ENCODE measurements at places on chromosomes 7 and 10.
A peak's percentile ranks its signal among the peaks of the same experiment; 100 is the strongest.

GRCh38 chr10:2839081-2839725 is 228.1 kb upstream of the PFKP start:
- DNase-seq, result no peak

DNA sequence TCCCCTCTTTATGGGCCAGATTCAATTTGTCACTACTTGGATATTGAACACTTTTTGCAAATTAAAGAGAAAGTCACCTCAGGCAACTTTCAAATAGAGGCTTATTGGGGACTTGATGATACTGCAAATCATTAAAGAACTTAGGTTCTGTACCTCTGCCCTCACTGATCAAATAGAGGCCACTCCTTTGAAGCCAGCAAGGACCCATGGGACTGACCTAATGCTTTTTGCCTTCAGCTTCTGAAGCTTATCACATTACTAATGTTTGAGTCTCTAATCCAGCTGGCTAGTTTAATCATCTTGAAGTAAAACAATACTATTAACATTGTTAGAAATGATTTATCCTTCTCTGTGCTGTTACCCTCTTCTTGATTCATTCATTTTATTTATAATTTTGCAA is 93.0 kb upstream of the ZNF800 start:
- no peak for DNase-seq

GRCh38 chr10:79020015-79020491 is 48.7 kb upstream of the ZMIZ1 start:
- no peak for DNase-seq

DNA sequence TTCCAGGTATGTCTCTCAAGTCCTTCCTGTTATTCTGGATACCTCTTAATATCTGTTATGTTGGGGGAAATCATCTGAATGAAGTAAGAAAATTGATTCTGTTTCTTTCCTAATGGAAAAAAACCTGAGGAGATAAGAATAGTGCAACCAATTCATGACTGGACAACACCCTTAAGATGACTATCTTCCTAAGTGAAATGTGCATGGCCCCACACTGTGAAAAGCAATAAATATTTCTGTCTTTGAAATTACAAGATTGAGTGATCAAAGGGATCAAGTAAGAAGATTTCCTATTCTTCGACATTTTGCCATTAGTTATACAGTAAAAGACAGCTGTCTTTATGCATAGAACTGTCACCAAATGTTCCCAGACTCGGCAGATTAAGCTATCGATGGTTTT is 73.9 kb downstream of the CHCHD3 start:
- no peak for DNase-seq

DNA sequence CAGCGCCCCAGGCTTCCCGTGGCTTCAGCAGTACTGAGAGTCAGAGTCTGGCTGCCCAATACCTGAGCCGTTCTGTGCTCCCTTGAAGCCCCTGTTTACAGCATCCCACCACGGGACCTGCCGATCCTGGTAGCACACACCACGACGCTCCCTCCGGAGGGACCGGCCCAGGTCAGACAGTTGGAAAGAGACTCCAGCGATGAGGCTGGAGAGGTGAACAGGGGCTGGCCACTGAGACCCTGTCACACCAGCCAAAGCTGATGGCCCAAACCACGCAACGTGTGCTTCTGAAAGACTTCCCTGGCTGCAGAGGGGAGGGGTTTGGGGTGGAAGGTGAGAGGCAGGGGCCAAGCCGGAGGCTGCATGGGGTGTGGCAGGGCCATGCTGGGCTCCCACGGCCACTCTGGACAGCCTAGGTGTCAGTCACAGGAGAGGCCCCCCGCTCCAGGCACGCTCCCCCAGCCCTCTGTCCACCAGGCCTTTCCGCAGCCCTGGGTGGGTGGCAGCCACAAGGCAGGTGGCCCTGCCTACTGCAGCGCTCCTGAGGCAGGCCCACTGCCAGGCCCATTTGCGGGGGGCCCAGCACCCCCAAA is 140.2 kb upstream of the CHST15 start:
- DNase-seq, result no peak

DNA sequence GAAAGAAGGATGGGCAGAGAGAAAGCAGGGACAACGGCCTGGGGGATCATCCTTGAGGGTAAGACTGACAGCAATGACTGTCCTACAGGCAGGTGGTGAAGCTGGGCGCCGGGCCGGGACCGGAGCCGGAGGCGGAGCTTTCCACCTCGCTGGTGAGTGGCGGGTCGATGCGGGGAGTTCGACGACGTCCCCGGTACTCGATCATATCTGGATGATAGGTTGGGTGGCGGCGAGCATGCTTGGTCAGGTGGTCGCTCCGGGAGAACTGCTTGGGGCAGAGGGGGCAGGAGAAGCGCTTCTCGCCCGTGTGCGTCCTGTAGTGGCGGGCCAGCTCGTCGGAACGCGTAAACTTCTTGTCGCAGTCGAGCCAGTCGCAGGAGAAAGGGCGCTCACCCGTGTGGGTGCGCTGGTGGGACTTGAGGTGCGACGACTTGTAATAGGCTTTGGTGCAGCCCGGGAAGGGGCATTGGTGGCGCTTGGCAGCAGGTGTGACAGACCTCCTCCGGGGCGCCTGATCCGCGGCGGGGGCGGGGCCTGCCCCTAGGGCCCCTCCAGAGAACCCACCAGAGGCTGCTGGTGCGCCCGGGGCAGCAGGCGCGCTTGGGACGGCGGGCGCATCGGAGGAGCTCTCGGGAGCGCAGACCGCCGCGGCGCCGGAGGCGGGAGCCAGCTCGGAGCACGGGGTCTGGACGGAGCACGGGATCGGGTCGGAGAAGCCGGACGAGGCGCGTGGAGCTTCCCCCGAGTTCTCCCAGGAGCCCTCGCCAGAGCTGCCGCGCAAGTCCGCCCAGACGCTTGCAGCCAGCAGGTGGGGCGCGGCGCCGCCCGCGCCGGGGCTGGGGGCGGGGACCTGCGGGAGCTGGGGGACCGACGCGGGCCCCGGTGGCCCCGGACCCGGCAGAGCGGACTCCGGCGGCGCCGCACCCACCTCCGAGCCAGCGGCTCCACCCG is 752 bp downstream of the KLF14 start:
- DNase-seq, result peak; percentile 33

- DNase-seq, result no peak
These were observed 263.9 kb downstream of the ELFN1 start for GRCh38 chr7:1934017-1934416.

DNA sequence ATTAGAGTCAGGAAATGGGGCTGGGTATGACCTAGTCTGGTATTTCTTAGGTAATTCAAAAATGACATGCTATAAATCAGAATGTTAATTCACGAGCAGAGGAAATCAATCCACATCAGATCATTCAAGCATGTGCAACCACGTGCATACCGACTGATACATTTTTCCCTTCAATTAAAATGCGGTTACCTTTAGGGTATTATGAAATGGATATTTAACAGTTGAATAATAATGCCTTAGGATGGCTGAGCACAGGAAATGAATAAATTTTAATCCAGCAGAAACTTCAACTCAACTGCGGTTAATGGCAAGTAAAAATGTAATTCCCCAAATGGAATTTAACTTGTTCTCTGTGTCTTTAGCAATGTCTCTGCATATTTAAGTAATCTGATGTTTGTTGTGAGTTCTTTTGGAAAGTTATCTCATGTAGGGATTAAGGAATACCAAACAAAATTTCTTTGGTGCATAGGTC is 9.2 kb downstream of the CPA2 start:
- DNase-seq, result no peak

DNA sequence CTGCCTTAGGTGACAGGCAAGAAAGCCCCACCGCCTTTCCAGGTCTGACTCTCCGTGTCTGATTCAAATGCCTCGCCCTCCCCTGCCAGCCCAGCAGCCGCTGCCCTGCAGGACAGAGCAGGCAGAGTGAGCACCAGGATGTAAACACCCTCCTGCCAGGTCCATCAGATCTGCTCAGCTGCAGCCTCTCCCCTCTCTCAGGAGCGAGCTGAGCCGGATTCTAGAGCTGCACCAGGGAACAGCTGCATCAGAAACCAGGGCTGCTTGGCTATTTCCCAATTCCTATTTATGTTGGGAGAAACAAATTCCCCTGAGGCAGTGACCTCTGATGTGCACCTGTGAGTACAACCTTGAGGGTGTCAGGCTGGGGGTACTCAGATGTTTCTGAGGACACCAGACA is 121.5 kb upstream of the ZMIZ1 start:
- DNase-seq, result no peak

GRCh38 chr7:151038951-151039849 is 9.1 kb upstream of the ASIC3 start:
- DNase-seq, result no peak

- peak; percentile 51 for DNase-seq
These were observed 347.5 kb downstream of the DNAJB6 start for GRCh38 chr7:157684157-157684908.

GRCh38 chr10:88117869-88118632 is 254.6 kb downstream of the PTEN start:
- DNase-seq, result no peak

DNA sequence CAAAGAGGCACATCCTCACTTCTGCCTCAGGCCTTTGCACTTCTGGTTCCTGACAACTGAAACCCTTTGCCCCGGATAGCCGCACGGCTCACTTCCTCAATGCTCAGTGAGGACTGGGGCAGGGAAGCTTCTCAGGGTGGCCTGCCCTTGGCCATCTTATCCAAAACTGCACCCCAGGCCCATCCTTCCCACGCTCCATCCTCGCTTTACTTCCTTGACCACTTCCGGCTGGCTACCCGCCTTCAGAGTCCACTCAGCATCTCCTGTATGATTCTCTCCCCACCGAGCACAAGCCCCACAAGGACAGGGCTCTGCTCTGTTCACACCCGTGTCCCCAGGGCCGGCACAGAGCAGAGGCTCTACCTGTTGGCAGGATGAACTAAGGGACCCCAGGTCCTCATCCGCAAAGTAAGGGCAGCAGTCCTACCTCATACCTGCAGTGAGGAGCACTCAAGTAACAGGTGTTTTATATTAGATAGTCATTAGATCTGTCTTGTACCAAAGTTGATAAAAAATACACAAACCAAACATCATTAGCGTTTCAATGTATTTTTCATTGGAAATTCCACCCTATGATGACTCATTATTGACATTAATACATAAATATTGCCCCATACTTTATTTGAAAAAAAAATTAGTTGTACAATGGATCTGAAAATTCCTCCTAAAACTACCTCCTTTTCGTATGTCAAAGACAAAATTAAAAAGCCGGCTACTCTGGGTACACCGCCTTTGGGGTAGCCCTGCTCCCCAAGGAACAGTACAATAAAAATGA is 35.0 kb downstream of the GNA12 start:
- no peak for DNase-seq

DNA sequence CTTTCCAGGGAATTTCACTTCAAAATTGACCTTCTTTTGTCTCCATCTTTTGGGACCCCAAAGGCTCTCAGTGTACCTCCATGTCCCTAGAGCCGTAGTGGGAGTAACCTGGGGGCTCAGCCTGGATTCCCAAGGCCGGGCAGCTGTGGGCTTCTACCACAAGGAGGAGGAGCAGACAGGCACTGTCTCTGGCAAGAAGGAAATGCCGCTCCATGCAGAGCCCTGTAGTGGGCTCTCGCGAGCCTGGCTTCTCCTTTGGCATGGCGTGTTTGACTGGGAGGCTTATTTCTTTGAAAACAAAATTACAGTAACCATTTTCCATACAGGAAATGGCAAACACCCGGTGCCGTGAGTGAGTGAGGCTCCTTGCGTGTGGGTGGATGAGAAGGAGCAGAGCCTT is 76.8 kb upstream of the FAM180A start:
- DNase-seq, result no peak

DNA sequence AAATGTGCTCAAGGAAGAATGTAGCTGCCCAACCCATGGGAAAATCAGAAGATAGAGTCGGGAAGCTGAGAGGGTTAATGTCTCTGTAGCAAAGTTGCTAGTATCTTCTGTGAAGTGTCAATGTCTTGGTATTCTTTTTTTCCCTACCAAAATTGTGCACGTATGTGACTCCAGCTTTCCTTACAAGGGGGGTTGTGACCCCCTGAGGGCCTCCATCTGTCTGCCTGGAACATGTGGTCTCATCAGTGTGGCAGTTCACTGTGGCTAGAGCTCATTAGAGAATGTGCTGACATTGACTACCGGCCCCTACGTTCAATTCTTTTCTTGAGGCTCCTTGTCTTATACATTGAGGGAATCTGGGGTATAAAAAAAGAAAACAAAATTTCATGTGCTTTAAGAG is 725.2 kb upstream of the CELF2 start:
- DNase-seq, result no peak

DNA sequence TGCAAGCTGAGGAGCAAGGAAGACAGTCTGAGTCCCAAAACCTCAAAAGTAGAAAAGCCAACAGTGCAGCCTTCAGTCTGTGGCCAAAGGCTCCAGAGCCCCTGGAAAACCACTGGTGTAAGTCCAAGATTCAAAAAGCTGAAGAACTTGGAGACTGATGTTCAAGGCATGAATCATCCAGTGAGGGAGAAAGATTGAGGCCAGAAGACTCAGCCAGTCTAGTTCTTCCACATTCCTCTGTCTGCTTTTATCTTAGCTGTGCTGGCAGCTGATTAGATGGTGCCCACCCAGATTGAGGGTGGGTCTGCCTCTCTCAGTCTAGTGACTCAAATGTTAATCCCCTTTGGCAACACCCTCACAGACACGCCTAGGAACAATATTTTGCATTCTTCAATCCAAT is 20.1 kb upstream of the MDFIC start:
- DNase-seq, result no peak

DNA sequence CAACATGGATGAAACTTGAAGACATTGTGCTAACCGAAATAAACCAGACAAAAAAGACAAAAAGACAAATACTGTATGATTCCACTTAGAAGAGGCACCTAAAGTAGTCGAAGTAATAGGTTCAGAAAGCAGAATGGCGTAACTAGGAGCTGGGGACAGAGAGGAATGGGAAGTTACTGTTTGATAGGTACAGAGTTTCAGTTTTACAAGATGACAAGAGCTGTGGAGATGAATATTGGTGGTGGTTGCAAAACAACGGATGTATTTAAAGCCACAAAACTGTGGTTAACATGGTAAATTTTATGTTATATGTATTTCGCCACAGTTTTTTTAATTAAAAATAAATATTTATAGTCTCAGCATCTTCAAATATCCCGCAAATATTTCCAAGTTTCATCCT is 64.1 kb upstream of the DIP2C start:
- DNase-seq, result no peak

GRCh38 chr7:4655311-4655710 is 26.8 kb upstream of the FOXK1 start:
- DNase-seq, result no peak

DNA sequence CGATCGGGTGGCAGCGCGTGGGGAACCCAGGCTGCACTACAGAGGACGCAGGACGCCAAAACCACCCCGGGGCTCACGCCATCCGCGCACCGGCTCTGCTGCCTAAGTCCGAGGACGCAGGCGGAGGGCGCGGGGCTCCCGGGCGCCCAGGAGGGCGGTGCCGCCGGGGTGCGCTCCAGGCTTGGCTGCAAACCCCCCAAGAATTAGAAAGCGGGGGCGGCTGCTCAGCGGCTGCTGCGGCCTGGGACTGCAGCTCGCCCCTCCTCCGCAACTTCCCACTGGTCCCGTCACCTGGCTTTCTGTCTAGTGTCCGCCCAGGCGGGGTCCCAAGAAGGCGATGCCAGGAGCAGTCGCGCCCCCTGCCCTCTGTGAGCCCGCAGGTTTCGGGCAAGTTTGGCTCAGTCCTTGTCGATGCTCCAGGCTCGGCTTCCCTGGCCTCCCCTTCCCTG is 1.7 kb upstream of the POU6F2 start:
- DNase-seq, result no peak

GRCh38 chr7:152336754-152337368 is 98.9 kb downstream of the KMT2C start:
- DNase-seq, result no peak

Measured in D721Med (cell line).